ENCODE measurements at places on chromosomes 16 and 17.

DNA sequence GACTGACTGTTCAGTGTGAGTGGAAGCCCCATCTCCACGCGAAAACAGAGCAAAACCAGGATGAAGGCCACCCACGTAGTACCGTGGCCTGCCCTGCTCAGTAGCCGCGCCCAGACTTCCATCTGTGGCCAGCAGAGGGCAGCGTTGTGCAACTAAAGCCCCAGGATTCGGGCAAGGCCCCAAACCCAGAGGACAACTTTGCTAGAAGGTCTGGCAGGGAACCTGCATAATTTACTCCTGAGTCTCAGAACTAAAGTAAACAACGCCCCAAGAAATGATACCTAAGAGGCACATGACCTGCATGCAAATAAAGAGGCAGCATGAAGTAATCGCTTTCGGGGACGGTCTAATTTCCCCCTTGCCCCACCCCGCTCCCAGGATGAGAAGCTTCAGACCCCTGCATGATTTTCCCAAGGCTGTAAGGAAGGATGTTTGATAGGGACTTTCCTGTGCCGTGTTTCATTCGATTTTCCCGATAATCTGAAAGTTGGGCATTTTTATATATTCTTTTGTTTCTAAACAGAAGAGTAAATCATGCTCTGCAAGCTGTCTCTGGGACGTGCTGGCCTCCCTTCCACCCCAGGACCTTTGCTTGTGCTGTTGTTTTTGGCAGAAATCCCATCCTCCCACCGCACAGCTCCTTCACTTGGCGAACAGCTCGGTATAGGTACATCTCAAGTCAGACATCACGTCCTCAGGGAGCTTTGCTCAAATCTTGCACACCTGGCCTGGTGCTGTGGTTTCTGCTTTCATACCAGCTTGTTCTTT lies 18.6 kb downstream of the HSBP1 start:
- peak; percentile 36 for DNase-seq

DNA sequence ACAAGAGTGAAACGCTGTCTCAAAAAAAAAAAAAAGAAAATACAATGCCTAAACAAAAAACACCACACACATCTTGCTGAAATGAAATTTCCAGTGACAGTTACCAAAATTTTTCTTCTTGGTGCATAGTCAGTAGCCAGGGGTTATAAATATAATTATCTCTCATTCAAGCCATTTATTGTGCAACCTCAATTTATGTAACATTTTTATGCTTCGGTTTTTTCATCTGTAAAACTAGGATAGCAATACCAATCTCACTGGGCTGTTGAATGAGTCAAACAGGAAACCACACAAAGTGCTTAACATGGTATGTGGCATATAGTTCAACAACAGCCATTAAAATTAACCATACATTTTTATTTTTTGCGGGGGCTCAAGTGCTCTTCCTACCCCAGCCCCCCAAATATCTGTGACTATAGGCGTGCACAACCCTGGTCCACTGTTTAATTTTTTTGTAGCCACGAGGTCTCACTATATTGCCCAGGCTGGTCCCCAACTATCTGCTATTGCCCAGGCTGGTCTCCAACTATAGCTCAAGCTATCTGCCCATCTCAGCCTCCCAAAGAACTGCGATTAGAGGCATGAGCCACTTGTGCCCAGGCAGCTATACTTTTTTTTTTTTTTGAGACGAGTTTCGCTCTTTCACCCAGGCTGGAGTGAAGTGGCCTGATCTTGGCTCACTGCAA lies 2.6 kb downstream of the COG4 start:
- peak; percentile 41 for DNase-seq

DNA sequence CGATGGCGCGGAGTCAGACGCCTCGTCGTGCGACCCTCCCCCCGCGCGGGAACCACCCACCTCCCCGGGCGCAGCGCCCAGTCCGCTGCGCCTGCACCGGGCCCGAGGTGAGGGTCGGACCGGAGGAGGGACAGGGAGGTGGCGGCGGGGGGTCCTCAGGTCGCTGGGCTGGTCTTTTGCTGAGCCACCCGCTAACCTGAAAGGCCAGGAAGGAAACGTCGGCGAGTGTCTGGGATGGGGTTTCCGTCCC lies 4.9 kb downstream of the TBX2 start:
- no peak for DNase-seq

DNA sequence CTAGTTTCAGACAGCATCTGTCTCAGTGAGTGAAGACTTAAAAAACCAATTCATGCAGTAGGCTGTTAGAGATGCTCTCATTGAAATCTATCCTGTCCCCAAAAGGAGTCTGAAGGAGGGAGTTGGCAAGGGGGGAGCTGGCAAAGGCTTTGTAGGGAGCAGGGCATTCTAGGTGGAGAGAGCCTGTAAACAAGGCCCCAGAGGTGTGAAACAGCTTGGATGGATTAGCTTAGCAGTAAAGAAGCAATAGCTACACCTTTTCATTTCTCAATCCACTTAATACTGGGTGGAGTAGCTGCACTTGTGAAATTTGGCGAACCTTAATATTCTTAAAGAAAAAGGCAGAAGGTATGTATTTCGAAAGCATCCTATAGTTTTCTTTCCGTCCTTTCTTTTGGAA lies 61.8 kb downstream of the KSR1 start:
- DNase-seq, result no peak

DNA sequence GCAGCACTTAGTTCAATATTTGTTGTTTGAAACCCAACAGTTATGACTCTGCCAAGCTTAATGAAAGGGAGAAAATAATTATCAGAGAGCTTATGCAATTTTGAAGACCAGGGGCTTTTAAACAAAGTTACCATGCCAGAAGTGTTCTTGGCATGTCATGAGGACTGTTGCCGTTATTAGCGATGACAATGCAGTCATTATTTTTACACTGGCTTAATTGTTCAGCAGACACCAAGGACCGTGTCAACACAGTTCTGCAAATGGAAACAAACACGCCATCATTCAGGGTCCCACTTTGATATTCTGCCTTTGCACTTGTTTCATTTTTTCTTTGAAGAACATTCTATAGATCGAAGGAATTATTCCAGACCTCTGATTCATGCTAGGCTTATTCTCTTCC lies 518.5 kb downstream of the CDH13 start:
- DNase-seq, result no peak

- peak; percentile 82 for DNase-seq
These were observed 2.7 kb downstream of the CETP start for GRCh38 chr16:56964243-56965148.

DNA sequence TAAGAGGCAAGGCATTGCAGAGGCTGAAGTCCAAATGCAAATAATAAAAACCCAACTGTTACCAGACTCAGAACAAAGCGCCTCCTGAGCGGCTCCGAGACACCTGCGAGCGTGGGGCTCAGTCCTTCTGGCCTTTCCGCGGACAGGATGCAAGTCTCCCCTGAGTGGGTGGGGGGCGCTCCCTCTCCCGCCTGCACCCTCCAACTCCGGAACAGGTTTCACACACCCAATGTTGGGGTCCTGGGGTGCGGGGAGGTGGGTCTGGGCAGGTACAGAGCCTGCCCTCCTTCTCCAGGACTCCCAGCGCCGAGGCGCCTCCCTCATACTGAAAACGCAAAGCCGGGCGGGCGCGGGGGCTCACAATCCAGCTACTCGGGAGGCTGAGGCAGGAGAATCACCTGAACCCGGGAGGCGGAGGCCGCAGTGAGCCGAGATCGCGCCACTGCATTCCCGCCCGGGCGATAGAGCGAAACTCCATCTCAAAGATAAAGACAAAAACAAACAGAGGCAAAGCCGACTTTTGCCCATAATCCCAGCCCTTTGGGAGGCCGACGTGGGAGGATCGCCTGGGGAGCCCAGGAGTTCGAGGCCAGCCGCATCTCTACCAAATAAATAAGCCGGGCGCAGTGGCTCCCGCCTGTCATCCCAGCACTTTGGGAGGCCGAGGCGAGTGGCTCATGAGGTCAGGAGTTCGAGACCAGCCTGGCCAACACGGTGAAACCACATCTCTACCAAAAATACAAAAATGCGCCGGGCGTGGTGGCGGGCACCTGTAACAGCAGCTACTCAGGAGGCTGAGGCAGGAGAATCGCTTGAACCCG lies 893 bp downstream of the GINS2 start:
- no peak for DNase-seq

- DNase-seq, result no peak
These were observed 24.4 kb upstream of the ABAT start for GRCh38 chr16:8649829-8650554.

DNA sequence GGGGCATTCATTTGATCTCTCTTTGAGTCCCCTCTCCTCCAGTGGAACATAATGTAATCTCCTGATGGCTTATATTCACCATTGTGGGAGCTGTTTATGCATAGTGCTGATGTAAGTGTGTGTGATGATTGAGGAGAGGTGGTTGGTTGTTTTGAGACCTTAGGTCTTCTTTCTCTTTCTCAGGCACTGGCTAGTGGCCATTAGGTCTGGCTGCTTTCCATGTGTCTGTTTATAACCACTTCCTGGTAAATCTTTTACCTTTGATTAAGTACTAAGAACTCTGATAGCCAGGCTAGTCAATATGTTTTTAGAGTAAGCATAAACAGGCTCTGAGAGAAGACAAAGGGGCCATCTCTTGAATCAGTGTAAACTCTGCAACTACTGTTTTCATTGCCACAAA lies 27.9 kb downstream of the VAT1L start:
- no peak for DNase-seq

DNA sequence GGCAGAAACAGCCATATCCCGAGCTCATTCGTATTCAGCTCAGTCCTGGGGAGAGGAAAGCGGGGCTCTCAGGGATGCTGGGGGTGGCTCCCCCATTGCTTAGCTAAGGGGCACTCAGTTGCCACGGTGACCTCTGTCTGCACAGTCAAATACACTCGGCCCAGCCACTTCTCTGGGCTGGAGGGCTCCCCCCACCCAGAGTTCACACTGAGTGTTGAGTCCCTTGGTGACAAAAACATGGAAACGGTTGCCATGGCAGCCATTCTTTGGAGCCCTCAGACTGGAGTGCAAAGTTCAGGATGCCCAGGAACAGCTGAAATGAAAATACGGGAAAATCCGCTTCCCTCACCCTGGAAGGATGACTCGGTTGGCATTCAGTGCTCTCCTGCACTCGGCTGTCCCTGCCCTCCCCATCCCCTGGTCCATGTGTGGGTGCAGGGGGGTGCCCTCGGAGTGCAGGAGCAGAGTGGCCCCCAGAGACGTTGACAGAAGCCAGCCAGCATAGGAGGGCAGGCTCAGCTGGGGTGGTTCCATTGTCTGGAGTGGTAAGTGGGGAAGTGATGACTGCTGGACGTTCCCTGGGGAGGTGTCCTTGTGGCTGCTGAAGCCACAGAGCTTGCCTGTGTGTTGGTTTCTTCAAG lies 216.5 kb downstream of the NTN1 start:
- no peak for DNase-seq

GRCh38 chr17:33233811-33234177 lies 59.3 kb downstream of the ASIC2 start:
- no peak for DNase-seq

Data from RCC 7860 (cell line).